ENCODE measurements at places on chromosomes 11 and 22.

DNA sequence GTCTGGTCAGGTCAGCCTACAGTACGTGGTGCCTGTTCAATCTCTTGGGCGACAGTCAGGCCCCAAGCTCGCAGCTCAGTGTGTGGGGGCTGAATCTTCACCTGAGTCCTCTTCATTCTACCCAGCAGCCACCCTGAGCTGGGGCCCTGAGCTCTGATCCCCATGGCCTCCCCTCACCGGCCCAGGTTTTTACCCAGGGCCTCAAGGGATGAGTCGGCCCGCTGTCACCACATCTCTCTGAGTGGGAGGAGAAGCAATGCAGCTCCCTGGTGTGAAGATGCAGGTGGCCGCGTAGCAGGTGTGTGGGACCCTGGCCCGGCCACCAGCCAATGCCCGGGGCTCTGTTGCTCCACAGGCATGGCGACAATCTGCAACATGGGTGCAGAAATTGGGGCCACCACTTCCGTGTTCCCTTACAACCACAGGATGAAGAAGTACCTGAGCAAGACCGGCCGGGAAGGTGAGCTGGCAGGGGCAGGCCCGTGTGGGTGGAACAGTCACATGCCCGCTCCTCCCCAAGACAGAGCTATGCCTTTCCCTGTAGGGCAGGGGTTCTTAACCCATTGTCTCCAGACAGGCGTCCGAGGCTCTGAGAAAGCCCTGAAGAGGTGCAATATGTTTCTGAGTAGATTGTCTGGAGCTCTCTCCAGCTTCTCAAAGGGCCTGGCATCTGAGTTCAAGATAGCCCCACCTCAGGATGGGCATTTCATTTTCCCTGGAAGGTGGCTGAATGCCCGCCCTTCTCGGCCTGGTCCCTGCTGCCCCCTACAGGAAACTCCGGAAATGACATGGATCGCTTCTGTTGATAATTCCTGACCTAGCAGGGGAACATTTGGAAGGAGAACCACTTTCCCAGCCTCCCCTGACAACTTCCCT lies 26.9 kb downstream of the POLR3H start:
- peaks cover 6% of the 10 kb centered on the region for H3K4me1 ChIP-seq
- peaks cover 14% of the 10 kb centered on the region for H3K36me3 ChIP-seq
- DNase-seq, result peak; percentile 41
- H3K4me3 ChIP-seq, result no peak overlapping the region

- H3K4me1 ChIP-seq, result peaks cover 3% of the 10 kb centered on the region
- H3K27me3 ChIP-seq, result peaks cover 22% of the 10 kb centered on the region
- H3K27ac ChIP-seq, result no peak overlapping the region
- no peak for DNase-seq
- no peak overlapping the region for H3K4me3 ChIP-seq
Observed at GRCh38 chr22:35544827-35545226, 4.2 kb downstream of the RASD2 start.

DNA sequence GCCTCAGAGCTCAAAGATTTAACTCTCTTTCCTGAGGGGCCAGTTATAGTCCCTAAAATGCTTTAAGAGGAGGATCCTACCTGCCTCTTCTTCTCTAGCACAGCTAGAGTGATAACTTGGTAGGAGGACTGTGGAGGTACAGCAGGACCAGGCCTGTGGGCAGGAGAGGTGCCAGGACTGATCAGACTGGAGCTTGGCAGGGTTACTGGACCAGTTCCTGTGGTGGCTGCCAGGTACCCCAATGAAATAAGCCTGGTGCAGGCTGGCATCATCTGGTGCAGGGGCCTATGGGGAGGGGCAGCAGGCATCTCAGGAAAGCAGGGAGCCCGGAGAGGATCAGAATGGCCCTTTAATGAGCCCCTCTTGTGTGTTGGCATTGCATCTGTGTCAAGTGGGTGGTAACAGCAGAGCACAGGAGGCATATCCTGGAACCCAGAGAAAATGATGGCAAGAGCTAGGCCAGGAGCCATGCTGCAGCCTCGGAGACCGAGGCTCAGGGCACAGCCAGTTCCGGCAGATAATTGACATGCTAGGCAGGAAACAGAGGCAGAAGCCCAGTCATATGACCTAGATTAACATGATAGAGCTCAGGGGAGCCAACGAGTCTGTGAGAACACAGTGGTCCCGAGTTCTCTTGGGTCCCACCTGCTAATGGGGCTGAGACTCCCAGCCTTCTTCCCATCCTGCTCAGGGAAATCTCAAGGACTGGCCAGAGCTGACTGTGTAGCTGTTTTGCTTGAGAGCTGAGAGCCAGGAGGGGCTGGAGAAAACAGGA lies 187.5 kb upstream of the ZBED5 start:
- H3K27ac ChIP-seq, result no peak overlapping the region
- H3K27me3 ChIP-seq, result no peaks in the 10 kb centered on the region
- H3K4me1 ChIP-seq, result no peaks in the 10 kb centered on the region
- H3K36me3 ChIP-seq, result no peaks in the 10 kb centered on the region
- DNase-seq, result no peak

GRCh38 chr22:29258407-29259252 lies 9.2 kb downstream of the RHBDD3 start:
- H3K4me1 ChIP-seq, result peaks cover 10% of the 10 kb centered on the region
- H3K4me3 ChIP-seq, result no peak overlapping the region
- no peak overlapping the region for H3K27ac ChIP-seq
- no peaks in the 10 kb centered on the region for H3K36me3 ChIP-seq
- DNase-seq, result no peak

DNA sequence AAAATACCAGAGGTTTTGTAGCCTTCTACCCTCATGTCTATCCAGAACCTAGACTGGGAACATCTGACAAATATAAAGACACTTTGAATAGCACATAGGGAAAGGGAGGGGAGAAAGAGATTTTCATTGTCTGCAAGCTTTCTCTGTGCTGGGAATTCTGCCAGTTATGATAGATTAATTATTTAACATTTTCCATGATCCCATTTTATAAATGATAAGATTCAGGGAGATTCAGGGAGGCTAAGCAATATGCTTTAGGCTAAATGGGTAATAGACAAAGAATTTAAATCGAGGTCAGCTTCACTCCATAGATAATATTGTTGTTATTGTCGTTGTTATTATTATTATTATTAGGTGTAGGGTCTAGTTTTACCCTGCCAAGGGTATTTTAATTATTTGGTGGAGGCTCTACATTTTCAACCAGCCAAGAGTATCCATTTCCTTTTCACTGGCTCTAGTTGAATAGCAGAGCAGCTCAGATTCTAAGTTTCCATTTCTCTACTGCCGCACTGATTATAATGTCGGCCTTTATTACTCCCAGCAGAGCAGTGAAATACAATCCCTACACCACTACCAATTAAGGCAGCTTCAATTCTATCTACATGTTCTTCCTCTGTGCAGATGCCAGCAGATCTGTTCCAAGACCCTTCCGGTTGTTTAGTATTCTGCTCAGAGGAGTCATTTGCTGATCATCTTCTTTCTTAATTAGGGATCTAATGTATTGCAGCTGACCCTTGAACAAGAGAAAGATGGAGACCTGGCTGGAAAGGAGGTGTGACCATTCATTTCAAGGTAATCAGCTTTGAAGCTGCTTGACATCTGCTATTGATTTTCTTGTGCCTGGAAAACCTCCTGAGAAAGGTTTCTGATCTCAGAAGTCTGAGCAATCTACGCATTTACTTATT lies 23.8 kb upstream of the SYN3 start:
- no peak overlapping the region for H3K27ac ChIP-seq
- H3K36me3 ChIP-seq, result no peaks in the 10 kb centered on the region
- H3K4me3 ChIP-seq, result no peak overlapping the region
- no peak for DNase-seq
- no peaks in the 10 kb centered on the region for H3K27me3 ChIP-seq

DNA sequence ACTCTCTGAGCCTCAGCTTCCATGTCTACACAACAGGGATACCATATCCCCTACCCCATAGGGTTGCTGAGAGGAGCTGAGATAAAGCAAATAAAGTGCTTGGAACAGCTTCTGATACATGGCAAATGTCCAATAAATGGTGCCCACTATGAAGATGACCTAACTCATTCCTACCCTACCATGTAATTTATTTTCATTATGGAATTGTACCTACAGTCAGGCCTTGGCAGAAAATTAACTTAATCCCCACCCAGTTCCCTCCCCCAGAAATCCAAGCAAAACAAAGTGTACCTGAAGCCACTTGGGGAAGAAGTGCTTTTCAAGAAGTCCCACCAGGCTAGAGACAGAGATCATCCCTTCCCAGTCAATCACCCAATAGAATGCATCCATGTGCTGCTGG lies 10.8 kb downstream of the SRRD start:
- no peaks in the 10 kb centered on the region for H3K27me3 ChIP-seq
- H3K36me3 ChIP-seq, result peaks cover 65% of the 10 kb centered on the region
- H3K27ac ChIP-seq, result no peak overlapping the region
- no peaks in the 10 kb centered on the region for H3K4me1 ChIP-seq
- DNase-seq, result no peak
- no peak overlapping the region for H3K4me3 ChIP-seq

DNA sequence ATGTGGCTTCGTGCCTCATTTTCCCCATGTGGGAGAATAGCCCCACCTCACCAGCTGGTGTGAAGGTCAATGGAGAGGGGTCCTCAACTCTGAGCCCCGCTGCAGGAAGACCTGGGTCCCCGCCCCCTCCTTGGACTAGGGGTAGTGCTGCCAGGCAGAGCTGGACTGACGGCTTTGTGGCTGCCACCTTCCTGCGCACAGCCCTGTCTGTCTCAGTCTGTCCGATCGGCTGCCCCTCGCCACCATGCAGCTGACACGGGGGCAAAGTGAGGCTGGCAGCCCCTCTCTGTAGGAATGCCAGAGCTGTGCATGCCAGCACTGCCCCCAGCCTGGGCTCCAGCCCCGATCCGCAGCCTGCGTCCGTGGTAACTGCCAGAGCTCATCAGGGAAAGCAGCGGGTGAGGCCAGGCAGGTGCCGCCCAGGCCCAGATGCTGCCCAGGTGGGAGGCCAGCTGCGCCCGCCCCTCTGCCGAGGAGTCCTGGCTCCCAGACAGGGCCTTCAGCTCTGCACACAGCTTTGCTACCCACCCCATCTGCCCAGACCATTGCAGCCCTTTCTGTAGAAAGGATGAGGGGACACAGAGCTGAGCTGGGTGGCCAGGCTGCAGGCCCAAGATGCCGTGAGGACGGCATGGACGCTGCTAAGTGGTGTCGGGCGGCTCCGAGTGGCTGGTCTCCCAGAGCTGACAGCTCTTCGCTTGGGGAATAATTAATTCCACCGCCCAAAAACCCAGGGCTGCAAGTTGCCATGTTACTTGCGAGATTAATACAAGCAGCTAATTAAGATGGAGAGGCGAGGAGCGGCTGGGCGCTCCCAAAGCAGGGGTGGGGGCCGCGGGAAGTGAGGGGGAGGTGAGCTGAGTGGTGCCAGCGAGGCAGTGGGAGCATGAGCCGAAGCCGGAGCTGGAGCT lies 19.5 kb upstream of the FLRT1 start:
- H3K36me3 ChIP-seq, result no peaks in the 10 kb centered on the region
- H3K27ac ChIP-seq, result no peak overlapping the region
- H3K27me3 ChIP-seq, result 0 out of 2 replicates have a peak, but pooled peaks cover 4% of the 10 kb centered on the region
- no peak for DNase-seq

DNA sequence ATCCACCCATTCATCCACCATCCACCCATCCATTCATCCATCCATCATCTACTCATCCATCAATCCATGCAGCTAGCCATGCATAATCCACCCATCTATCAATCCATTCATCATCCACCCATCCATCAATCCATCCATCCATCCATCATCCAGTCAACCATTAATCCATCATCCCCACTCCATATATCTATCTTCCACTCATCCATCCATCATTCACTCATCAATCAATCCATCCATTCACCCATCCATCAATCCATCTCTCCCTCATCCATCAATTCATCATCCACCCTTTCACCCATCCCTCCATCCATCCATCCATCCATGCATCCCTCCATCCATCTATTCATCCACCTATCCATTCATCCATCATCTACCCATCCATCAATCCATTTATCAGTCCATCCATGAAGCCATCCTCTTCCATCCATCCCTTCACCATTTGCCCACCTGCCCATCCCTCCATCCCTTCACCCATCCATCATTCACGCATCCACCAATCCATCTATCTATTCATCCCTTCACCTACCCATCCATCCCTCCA lies 689.4 kb downstream of the BRD1 start:
- no peak overlapping the region for H3K27ac ChIP-seq
- no peaks in the 10 kb centered on the region for H3K4me1 ChIP-seq
- H3K27me3 ChIP-seq, result peaks cover 22% of the 10 kb centered on the region
- no peaks in the 10 kb centered on the region for H3K36me3 ChIP-seq
- DNase-seq, result no peak

Data from SJCRH30 (cell line).